Thoracic aorta endothelial cell (primary cell): ENCODE measurements at places on chromosomes 4 and X. TPM values are rescaled to one million over a fixed set of nuclear protein-coding genes. Genes with fewer than 3 reads are reported as not detected.

INPP4B gene
- 2.9 and 5.3 TPM in 2 replicates for total RNA-seq

MRPL1 gene
- total RNA-seq = 61.5 and 72.6 TPM in 2 replicates

MEPE gene
- not detected in 2 replicates for total RNA-seq

INTU gene
- 5.6 and 6.5 TPM in 2 replicates for total RNA-seq

TMPRSS11F gene
- total RNA-seq = not detected in 2 replicates

CCDC120 gene
- total RNA-seq = 1.1 and 1.2 TPM in 2 replicates

PHOX2B gene
- not detected in 2 replicates for total RNA-seq

RBM10 gene
- 50.8 and 58.4 TPM in 2 replicates for total RNA-seq

IL2 gene
- total RNA-seq = not detected in 2 replicates

TBC1D8B gene
- total RNA-seq = 9.0 and 10.4 TPM in 2 replicates

C4orf51 gene
- not detected in 2 replicates for total RNA-seq

ADAM29 gene
- total RNA-seq = not detected in 2 replicates

SPANXA2 gene
- not detected in 2 replicates for total RNA-seq

PPEF2 gene
- total RNA-seq = not detected in 2 replicates

FGFR3 gene
- 0.29 and 0.53 TPM in 2 replicates for total RNA-seq

SORCS2 gene
- not detected in 2 replicates for total RNA-seq

USP17L10 gene
- not detected in 2 replicates for total RNA-seq

CENPE gene
- 49.7 and 72.2 TPM in 2 replicates for total RNA-seq

SLC34A2 gene
- not detected in 2 replicates for total RNA-seq

RXFP1 gene
- not detected in 2 replicates for total RNA-seq

ENAM gene
- under 0.01 and 0.13 TPM in 2 replicates for total RNA-seq

ZNF630 gene
- 0.50 and 0.80 TPM in 2 replicates for total RNA-seq

RS1 gene
- total RNA-seq = not detected in 2 replicates

SLC9B2 gene
- total RNA-seq = 31.6 and 41.5 TPM in 2 replicates

PDGFRA gene
- total RNA-seq = 0.80 and 1.4 TPM in 2 replicates

UGT2B10 gene
- total RNA-seq = not detected in 2 replicates

ATOH1 gene
- not detected in 2 replicates for total RNA-seq

SPANXN3 gene
- not detected in 2 replicates for total RNA-seq

EIF4E gene
- 234 and 269 TPM in 2 replicates for total RNA-seq

MAGEA9B gene
- not detected in 2 replicates for total RNA-seq

C1GALT1C1 gene
- total RNA-seq = 81.2 and 86.6 TPM in 2 replicates

PRSS12 gene
- 0.40 and 3.8 TPM in 2 replicates for total RNA-seq

PPP1R3F gene
- total RNA-seq = 0.93 and 1.9 TPM in 2 replicates

HDAC8 gene
- 44.8 and 45.7 TPM in 2 replicates for total RNA-seq

LRRC66 gene
- total RNA-seq = 0.29 and 0.93 TPM in 2 replicates

TMSB15C gene
- total RNA-seq = 6.4 and 7.3 TPM in 2 replicates

RAB33A gene
- 0.27 and 0.43 TPM in 2 replicates for total RNA-seq

UGT8 gene
- not detected in 2 replicates for total RNA-seq

NUDT10 gene
- 0.43 and 1.5 TPM in 2 replicates for total RNA-seq

NIPAL1 gene
- total RNA-seq = 0.80 and 2.9 TPM in 2 replicates

TMPRSS11D gene
- total RNA-seq = not detected in 2 replicates

CXXC4 gene
- total RNA-seq = under 0.01 and 0.36 TPM in 2 replicates

ABCB7 gene
- 24.7 and 31.5 TPM in 2 replicates for total RNA-seq

SNCA gene
- 44.9 and 78.9 TPM in 2 replicates for total RNA-seq

TRAM1L1 gene
- total RNA-seq = 0.40 and 0.57 TPM in 2 replicates

TACR3 gene
- not detected in 2 replicates for total RNA-seq

ENPP6 gene
- total RNA-seq = not detected in 2 replicates

YY2 gene
- total RNA-seq = 2.3 and 3.2 TPM in 2 replicates

FRYL gene
- 140 and 150 TPM in 2 replicates for total RNA-seq

CLDN34 gene
- total RNA-seq = 0.36 and 0.66 TPM in 2 replicates

CFAP99 gene
- total RNA-seq = not detected in 2 replicates

NAP1L2 gene
- total RNA-seq = 2.0 and 2.4 TPM in 2 replicates

HMX1 gene
- not detected in 2 replicates for total RNA-seq

HTN3 gene
- not detected in 2 replicates for total RNA-seq

ZXDA gene
- total RNA-seq = 9.7 TPM in 2 replicates

TMSB15A gene
- 5.9 and 6.0 TPM in 2 replicates for total RNA-seq
